Activated CD8-positive, alpha-beta memory T cell treated with anti-CD3 and anti-CD28 coated beads for 1 hour (primary cell): ENCODE measurements at places on chromosomes 5 and 9.

GRCh38 chr5:177510567-177511053 lies 984 bp upstream of the DOK3 start:
- DNase-seq, result no peak

- no peak for DNase-seq
Measured at GRCh38 chr9:98214811-98215210, 22.4 kb upstream of the CORO2A start.

GRCh38 chr9:17829812-17830385 lies 251.0 kb downstream of the SH3GL2 start:
- no peak for DNase-seq

DNA sequence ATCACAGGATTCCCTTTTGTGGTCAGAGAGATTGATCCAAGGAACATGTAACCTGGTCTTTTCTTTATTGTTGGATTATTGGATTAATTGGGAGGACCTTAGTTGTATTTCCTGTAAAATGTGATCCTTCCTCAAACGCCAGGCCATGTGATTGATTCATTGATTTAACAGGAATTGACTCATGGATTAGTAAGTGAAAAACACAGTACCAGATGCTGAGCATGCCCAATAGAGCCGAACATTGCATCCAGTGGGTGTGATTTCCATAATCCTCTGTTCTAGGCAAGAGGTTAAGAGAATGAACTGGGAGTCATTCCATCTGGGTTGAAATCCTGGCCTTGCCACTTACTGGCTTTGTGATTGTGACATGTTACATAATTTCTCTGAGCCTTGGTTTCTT lies 522.3 kb downstream of the MAT2B start:
- DNase-seq, result no peak

DNA sequence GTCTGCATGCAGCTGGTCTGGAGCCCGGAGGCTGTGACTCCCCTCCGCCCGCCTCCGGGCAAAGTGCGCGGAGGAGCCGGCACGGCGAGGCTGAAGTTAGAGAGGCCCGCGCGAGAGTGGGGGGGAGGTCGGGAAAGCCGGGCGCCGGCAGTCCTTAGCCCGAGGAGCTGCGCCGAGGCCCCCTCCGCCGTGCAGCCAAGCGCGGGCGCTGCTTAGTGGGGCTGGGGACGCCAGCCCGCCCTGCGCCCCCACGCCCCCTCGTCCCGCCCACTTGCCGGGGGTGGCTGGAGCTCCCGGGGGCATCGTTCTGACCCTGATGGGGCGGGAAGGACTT lies 403 bp downstream of the NINJ1 start:
- DNase-seq, result peak; percentile 28

GRCh38 chr9:96109680-96110351 lies 192.2 kb downstream of the HSD17B3 start:
- DNase-seq, result no peak

- no peak for DNase-seq
Measured at GRCh38 chr5:74648835-74649293, 8.3 kb upstream of the ENC1 start.

- DNase-seq, result no peak
Measured at GRCh38 chr5:60636644-60637043, 63.3 kb downstream of the DEPDC1B start.

- DNase-seq, result no peak
Measured at GRCh38 chr5:127757576-127757975, 54.4 kb downstream of the CCDC192 start.

GRCh38 chr5:135303582-135304173 lies 95.4 kb downstream of the MACROH2A1 start:
- DNase-seq, result no peak

DNA sequence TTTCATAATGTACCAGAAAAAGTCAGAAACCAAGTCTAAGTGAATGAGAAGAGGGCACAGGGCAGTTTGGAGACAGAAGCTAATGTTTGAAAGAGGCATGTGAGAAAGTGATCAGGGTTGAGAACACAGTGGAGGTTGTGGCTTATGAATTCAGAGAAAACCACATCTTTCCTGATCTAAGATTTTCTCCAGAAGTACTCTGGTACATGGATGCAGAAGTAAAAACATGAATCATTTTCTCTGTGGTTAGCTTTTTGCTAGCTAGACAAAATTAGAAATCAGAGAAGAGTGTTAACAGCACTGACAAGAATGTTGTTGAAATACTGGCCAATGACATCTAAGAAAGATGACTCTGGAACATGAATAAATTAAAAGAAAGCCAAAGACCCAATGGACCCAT lies 541.1 kb downstream of the DNAH5 start:
- DNase-seq, result no peak

DNA sequence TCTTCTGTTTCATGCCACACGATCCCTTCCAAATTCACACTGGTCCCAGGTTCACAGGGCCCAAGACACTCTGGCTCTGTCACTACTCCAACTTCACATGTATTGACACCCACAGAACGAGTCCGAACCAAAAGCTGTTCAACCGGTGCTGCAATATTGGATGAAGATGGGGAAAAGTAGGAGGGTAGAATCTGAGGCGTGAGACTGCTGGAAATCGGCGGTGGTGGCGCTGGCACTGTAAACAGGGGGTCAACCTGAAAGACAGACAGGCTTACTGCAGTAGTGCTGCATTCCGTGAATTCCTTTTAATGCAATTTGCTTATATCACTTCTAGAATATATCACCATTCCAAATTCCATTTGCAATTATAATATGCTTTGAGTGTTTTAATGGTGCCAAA lies 45.4 kb downstream of the ZNF608 start:
- no peak for DNase-seq

- no peak for DNase-seq
Measured at GRCh38 chr5:12204761-12205160, 300.5 kb upstream of the CTNND2 start.

GRCh38 chr5:9362600-9362999 lies 183.3 kb downstream of the SEMA5A start:
- DNase-seq, result no peak

GRCh38 chr5:14715481-14715880 lies 51.0 kb downstream of the OTULIN start:
- no peak for DNase-seq

GRCh38 chr5:59615272-59615671 lies 278.3 kb downstream of the PDE4D start:
- no peak for DNase-seq

- DNase-seq, result no peak
Measured at GRCh38 chr5:138366632-138367382, 14.3 kb downstream of the KDM3B start.

- DNase-seq, result no peak
Measured at GRCh38 chr5:17989567-17990563, 355.6 kb downstream of the TAF11L14 start.

GRCh38 chr5:31413030-31413812 lies 118.7 kb downstream of the DROSHA start:
- DNase-seq, result no peak

GRCh38 chr9:18256568-18256967 lies 217.4 kb upstream of the ADAMTSL1 start:
- DNase-seq, result no peak

- DNase-seq, result no peak
Measured at GRCh38 chr9:115733318-115734110, 420.1 kb upstream of the PAPPA start.

DNA sequence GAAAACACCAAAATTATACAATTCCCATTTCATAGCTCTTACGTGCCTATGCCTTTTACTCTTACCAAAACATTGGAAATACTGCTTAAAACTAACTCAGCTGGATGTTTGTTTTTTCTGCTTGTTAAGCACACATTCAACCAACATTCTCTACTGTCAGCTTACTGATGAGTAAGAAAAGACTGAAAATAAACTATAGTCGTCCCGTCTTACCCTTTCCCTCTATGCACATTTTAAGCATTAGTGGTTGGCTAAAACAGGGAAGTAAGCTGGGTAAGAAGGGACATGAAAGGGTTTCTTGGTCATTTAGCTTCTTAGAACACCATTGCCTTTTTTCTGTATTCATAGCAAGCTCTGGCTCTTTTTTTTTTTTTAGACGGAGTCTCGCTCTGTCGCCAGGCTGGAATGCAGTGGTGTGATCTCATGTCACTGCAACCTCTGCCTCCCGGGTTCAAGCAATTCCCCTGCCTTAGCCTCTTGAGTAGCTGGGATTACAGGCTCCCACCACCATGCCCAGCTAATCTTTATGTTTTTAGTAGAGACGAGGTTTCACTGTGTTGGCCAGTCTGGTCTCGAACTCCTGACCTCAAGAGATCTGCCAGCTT lies 232.1 kb upstream of the PCSK5 start:
- no peak for DNase-seq

- DNase-seq, result no peak
Measured at GRCh38 chr5:96124589-96124988, 162.9 kb upstream of the ELL2 start.

GRCh38 chr5:113082547-113082905 lies 105.9 kb downstream of the DCP2 start:
- no peak for DNase-seq

GRCh38 chr5:59020611-59021285 lies 437.9 kb downstream of the RAB3C start:
- DNase-seq, result no peak

GRCh38 chr9:24258626-24259025 lies 287.1 kb downstream of the IZUMO3 start:
- no peak for DNase-seq

- no peak for DNase-seq
Measured at GRCh38 chr9:115164511-115164974, 46.6 kb upstream of the TNC start.

- no peak for DNase-seq
Measured at GRCh38 chr5:39473156-39473775, 48.5 kb upstream of the DAB2 start.

DNA sequence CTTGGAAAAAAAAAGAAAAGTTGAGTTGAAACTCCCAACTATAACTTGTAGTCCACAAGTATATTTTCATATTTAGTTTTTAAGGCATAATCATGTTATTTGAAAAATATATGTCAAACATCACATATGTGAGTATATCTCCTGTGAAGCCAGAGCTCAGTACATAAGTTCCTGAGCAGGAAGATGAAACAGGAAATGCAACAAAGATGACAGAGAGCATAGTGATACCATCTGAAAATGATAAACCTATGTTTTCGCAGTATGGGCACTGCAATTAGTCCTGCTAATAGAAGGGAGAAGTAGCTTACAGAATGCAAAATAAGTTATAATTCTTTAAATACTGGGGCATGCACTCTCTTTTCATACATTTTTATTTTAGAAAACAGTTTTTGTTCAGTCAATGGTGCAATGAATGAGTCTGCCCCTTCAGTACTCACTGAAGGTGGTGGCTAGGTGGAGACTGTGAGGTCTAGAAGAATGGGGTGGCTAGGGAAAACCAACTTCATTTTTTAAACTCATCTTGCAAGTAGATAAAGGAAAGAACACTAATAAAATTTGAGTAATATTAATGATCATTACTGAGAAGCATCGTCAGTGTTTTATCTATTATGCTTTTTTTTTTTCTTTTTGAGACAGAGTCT lies 54.1 kb upstream of the FYB1 start:
- DNase-seq, result no peak

DNA sequence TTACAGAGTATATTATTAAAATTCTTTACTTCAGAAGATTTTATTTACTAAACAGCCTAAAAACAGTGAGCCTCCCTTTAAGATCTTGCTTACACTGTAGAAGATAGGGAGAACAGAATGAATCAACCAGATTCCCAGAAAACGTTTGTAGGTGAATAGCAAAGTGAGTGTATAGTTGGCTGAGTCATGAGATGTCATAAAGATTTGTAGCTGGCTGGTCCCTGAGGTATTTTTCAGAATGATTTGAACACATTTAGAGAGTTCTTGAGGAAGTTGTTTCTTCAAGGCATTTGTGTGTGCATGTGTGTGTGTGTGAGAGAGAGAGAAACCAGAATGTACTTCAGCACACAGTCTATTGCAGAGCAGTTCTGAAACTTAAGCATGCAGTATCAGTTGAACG lies 159.4 kb upstream of the PRR16 start:
- no peak for DNase-seq

- DNase-seq, result no peak
Measured at GRCh38 chr5:178351221-178352034, 118.8 kb upstream of the PHYKPL start.

DNA sequence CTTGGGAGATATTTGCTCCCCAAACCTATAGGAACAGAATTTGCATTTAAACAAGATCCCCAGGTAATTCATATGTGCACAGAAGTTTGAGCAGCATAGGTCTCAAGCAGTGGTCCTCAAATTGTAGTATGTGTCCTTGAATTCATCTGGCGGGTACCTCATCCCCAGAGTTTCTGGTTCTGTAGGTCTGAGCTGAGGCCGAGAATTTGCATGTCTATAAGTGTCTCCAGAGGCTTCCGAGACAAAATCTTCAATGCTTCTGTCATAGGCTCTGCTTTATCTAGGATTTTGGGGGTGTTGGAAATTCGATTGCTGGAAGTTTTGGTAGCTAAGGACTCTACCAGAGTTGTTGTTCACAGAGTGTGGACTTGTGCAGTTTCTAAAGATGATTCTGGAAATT lies 38.6 kb downstream of the MAT2B start:
- no peak for DNase-seq

- no peak for DNase-seq
Measured at GRCh38 chr5:74918232-74918669, 52.1 kb upstream of the FAM169A start.

GRCh38 chr9:96567203-96567700 lies 52.4 kb downstream of the CDC14B start:
- no peak for DNase-seq

DNA sequence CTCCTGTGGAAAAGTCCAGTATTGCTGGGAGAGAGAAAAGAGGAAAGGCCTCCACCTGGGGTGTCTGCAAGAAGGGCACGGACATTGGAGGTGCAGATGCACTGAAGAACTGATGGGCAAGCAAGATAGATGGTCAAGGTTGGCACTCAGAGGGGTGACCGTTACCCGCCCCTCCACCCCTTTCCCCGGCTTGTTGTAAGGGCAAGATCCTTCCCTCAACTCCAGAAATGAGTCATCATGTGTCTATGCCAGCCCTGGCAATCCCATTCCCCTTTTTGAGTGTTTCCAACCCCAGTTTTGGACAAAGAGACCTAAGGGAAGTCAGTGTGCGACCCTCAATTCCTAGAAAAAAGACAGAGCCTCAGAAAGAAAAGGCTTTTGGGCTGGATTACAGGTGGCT lies 34.9 kb upstream of the ATP6V1G1 start:
- no peak for DNase-seq

GRCh38 chr5:169039592-169039991 lies 261.3 kb downstream of the SLIT3 start:
- no peak for DNase-seq

- DNase-seq, result no peak
Measured at GRCh38 chr9:128685636-128686489, 3.2 kb upstream of the SET start.

DNA sequence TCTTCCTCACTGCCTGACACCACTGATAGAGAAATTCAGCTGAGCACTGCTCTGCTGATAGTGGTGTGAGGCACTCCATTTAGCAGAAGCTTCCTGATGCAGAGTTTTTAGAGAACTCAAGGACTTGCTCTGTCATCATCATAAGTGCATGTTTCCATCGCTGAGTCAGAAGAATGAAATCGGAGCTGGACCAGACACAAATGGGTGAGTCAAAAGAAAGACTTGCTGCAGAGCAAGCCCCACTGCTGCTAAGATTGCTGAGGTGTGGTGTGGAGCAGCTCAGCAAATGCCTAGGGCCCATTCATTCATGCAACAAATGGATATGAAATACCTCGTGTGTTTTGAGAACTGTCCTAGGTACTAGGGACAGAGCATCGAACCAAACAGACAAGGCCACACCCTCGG lies 410.2 kb upstream of the SLC30A5 start:
- no peak for DNase-seq

- DNase-seq, result no peak
Measured at GRCh38 chr9:12980085-12980851, 205.4 kb downstream of the LURAP1L start.
